HAP-1 (cell line): ENCODE measurements at places on chromosomes 2 and 18.

GRCh38 chr2:37871456-37872191 is 53.5 kb upstream of the RMDN2 start:
- no peak for DNase-seq

DNA sequence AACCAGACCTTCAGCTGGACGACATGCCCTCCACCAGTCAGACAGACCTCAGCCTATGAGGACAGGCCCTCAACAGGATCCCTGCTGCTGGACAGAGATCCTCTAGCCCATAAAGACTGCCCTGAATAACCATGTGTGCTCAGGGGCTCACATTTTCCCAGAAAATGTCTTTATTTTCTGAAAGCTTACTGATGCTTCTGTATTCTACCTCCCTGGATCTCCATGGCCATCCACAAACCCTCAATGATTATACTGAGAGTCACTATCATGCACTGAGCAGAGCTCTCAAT is 1.8 kb upstream of the PTPN18 start:
- DNase-seq: no peak

DNA sequence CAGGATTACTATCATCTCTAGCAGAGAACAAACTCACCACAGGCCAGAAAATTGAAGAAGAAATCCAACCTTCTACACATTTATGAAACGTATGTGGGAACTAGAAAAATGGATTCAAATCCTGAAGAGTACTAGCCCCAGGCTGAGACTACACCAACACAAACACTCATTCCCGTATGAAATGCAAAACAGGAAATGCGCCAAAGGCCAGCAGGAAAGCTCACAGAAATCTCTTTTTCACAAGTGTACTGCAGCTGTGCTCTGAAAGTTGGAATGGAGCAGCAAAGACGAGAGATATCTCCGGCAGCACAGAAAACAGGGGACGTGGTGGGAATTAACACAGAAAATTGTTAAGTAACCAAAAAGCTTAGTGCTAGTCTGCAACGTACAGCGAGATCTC is 913.5 kb downstream of the TDRD15 start:
- no peak for DNase-seq

DNA sequence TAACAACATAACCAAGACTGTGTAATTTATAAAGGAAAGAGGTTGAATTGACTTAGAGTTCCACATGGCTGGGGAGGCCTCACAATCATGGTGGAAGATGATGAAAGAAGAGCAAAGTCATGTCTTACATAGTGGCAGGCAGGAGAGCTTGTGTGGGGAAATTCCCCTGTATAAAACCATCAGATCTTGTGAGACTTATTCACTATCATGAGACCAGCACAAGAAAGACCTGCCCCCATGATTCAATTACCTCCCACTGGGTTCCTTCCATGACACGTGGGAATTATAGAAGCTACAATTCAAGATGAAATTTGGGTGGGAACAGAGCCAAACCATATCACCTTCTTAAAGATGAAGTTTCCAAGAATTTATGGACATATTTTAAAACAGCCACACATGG is 2.5 kb upstream of the IL36RN start:
- DNase-seq: no peak
